Immature natural killer cell (primary cell): ENCODE measurements at places on chromosomes 2 and 18.

GRCh38 chr2:170974304-170974993 lies 45.4 kb downstream of the GORASP2 start:
- DNase-seq: no peak

DNA sequence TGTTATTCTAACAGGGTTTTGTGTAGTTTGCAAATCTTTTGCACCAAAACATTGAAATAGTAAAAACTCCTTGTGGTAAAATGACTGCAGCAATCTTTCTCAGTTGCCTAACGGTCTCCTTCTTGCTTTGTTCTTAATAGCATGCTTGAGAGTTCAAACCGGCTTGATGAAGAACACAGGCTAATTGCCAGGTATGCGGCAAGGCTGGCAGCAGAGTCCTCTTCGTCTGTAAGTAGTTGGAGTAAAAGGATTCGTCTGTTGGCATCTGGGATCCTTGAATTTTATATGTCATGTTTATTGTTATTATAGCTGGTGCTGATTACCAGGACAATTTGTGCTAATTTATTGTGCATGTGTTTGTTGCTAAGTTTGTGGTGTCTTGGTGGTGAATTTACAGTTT lies 138.1 kb downstream of the DTNA start:
- DNase-seq: no peak

DNA sequence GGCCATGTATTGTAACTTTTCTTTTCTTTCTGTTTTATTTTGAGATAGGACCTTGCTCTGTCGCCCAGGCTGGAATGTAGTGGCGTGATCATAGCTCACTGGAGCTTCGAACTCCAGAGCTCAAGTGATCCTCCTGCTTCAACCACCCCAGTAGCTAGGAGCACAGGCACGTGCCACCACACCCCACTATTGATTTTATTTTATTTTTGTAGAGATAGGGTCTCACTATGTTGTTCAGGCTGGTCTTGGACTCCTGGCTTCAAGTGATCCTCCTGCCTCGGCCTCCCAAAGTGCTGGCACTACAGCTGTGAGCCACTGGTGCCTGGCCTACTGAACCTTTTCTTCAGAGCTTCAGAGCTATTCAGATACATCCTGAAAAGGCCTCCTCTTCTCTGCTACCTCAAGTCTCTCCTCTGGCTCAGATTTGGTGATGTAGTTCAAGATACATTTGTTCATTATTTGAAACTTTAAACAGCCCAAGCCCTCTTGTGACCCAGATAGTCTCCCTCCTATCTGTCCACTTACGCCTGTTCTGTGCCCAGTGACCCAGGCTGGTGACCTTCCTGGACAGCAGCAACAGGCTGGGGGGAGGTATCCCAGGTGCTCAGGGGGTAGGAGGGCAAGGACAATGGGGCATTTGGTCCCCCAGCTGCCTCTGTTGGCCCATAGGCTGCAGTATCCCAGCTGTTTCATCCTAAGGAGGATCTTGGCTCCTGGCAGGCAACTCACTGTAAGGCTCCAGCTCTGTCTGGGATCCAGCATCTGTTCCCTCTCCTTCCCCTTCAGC lies 38.6 kb downstream of the LAMA3 start:
- no peak for DNase-seq

DNA sequence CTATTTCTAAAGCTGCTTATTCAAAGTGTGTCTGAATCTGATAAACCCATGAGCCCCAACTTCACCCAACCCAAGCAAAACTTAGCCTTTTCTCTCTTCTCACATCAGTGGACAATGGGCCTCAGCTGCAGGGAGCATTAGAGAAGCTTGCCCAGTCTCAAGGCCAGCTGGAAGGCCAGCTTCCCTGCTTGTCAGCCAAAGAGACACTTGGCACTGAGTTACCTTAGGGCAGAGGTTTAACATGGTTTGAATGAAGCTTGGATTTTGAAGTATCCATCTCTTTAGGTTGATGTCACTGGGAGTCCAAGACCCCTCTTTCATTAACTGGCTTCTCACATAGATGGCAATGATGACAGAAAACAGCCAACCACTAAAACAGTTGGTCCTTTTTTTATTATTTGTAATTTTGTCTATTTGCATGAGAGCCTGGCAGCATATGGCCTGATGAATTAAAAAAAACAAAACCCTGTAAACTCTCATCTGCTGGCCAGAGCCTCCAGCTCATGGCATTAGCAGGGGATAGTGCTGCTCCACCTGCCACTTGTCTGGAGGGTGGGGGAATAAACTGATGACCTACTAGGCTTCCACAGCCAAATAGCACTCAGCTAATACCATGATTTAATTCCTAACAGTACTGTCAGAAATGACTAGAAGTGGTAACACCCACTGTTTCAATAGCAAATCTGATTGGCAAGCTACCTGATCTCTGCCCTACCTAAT lies 137.0 kb downstream of the UBE2E3 start:
- no peak for DNase-seq

GRCh38 chr2:71678874-71679273 lies 225.5 kb downstream of the DYSF start:
- DNase-seq: no peak

GRCh38 chr2:173892341-173892740 lies 72.8 kb downstream of the SP3 start:
- DNase-seq: no peak

- no peak for DNase-seq
Measured at GRCh38 chr2:38074764-38075506, 1.0 kb downstream of the CYP1B1 start.

DNA sequence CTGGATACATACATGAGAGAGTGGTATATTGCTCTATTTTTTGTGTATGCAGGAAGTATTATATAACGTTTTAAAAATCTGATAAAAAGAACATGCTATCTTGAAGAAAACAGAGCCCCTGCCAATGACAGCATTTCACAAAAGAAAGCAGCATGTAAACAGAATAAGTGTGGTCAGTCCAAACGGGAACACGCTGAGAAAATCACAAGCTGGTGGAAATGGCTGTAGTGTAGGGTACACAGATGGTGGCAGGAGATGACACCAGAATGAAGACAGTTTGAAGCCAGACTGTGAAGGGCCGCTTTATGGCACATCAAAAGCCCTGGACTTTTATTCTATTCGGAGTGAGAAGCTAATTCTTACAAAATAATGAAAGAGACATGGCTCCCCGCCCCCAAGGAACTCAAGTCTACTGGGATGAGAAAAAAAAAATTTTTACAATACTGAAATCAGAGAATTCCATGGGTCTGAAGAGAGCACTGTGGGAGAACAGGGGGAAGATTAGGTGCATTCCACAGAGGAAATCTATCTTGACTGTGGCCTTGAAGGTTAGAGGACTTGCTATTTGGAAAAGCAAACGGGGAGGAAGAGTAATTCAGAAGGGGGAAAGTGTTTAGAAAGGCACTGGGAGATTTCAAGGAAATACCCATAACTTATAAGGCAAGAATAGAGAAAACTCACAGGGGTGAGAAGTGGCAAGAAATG lies 217.7 kb upstream of the SMAD7 start:
- DNase-seq: no peak

GRCh38 chr2:98465456-98466226 lies 21.0 kb downstream of the INPP4A start:
- DNase-seq: peak; percentile 76

DNA sequence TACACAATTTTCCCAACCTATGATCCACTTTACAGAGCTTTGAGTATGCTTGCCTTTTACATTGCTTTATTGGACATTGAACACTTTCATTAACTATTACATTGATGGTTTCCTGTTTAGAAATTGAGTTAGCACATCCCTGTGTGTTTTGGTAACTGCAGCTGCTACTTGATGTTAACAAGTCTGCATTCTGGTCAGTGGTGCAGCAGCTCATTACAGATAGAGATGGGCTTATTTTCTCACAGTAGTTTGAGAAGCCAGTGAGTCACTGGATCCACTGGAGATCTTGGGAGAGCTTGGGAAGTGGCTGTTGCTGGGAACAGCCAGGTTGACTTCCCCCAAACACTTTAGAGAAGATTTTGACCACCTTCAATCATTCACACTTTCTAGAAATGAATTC lies 150.5 kb downstream of the ARHGAP15 start:
- DNase-seq: no peak

DNA sequence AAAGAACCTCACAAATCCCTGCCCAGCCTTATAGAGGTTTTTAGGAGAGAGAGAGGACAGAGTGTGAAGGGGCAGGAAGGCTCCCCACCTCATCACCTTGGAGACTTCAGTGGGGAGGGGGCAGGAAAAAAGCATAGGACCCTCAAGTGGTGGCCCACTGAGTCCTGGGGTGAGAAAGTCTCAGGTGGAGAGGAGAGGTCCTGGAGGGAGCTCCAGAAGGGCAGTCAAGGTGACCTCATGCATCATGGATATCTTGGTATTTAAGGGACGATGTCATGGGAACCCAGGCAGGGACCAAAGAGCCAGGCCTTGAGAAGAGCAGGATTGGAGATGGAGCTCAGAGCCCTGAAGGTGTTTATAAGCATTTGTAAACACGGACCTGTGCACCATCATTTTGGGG lies 204.5 kb downstream of the SLC4A3 start:
- DNase-seq: no peak

- DNase-seq: no peak
Measured at GRCh38 chr2:145751629-145752028, 1231.7 kb upstream of the ZEB2 start.

GRCh38 chr2:1544478-1545069 lies 131.3 kb downstream of the TPO start:
- no peak for DNase-seq

- no peak for DNase-seq
Measured at GRCh38 chr2:96258166-96259022, 7.4 kb downstream of the TMEM127 start.

- DNase-seq: no peak
Measured at GRCh38 chr18:79695856-79696850, 16.6 kb downstream of the CTDP1 start.

- no peak for DNase-seq
Measured at GRCh38 chr2:241421330-241421729, 65.2 kb downstream of the FARP2 start.

DNA sequence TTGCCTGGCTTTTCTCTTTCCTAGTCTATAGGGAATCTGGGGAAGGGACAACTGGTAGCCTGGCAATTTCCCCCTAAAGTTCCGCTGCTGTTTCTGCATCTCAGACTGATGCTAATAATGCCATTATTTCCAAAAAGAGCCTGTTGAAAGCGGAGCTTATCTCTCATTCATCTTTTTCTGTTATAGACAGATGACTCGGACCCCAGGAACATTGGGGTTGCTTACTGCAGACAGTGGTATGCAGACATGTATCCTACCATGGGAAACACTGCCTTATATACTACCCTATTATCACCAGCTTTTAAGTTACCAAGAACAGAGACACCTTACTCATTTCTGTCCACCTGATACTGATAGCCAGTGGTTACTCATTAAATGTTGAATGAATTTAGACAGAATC lies 15.3 kb downstream of the ETAA1 start:
- no peak for DNase-seq

GRCh38 chr2:101302016-101302415 lies 6.5 kb downstream of the RNF149 start:
- DNase-seq: no peak

- DNase-seq: no peak
Measured at GRCh38 chr2:15819562-15820256, 120.6 kb upstream of the MYCN start.

DNA sequence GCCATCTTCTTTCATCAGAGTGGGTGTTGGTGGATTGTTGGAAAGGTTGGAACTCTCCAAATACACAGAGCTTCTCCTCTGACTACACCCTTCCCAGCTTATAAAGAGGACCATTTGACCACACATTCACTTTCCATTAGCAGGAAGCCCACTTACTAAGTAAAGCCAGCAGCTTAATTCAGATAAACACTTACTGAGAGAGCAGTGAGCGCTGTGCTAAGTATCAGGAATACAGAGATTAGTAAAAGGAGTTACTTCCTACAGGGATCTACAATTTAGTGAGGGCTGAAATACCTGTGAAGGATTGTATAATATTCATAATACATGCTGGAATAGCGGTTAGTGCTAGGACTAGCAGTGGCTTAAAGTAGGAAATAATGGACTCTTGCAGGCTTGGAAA lies 343.0 kb downstream of the NYAP2 start:
- no peak for DNase-seq

DNA sequence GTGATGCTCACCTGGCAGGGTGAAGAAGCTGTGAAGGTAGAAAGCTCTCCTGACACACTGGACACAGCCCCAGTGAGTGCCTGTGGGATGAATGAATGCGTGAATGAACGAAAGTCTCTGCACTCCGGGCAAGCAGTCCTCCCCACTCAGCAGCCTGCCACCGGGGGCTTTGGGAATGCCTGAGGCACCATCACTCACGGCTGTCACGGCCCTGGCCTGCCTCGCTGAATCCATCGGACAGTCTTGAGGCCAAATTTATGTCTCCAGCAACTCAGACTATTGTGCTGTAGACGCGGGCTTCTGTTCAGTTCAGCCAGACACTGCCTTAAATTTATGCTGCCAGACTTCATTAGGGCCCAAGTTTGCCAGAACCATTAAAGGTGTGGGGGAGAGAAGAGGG lies 62.9 kb upstream of the TEX51 start:
- DNase-seq: no peak

- DNase-seq: no peak
Measured at GRCh38 chr2:134660626-134661402, 58.0 kb downstream of the TMEM163 start.

DNA sequence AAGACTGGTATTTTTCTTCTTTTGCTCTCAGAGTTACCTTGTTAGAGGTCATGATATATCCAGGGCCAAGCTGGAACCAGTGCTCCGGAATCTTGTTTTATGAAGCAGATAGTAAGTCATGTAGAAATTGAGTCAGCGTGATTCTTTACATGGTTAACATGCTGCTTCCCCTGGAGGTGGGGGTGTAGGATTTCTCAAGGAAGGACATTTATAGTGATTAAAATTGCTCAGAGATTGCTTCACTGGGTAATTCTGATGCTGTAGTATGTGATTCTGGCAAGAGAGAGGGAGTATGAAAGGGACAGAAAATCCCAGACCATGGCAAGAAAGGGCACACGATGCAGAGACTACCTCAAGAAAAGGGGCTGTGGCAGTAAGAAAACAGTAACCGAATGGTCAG lies 8.0 kb upstream of the MYL1 start:
- no peak for DNase-seq

DNA sequence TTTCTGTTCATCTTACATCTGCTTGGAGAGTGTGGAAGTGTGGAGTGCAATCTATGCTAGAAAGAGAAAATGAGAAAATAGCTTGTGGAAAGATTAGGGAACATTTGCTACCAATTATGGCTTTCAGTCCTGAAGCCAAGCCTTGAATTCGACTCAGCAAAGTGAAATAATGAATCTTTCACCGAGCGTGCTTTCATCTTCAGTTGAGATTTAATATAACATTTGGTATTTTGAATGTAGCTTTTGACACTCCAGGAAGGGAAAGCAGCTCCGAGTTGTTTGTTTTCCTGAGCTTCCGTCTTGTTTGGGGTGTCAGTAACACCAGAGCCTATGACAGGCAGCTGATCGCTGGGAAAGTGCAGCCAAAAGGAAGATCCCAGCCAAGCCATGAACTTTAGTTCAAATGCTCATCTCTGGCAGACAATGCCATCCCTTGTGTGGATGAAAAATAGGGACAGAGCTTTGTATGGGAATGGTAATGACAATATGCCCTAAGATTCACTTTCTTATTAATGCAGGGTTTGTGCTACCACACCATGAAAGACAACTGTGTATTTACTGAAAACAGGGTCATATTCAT lies 25.0 kb upstream of the PHLPP1 start:
- no peak for DNase-seq
